ENCODE measurements at places on chromosomes 13 and 19. TPM values are rescaled to one million over a fixed set of nuclear protein-coding genes. Genes with fewer than 3 reads are reported as not detected.
A peak's percentile ranks its signal among the peaks of the same experiment; 100 is the strongest.

The ZIC5 gene
- total RNA-seq, result not detected

The C19orf38 gene
- total RNA-seq, result 1.8 TPM

The ZNF525 gene
- total RNA-seq, result 2.1 TPM

The ZNF665 gene
- 0.88 TPM for total RNA-seq

The ZNF583 gene
- total RNA-seq, result 3.1 TPM

The TNFSF13B gene
- 1.1 TPM for total RNA-seq

The FAM83E gene
- total RNA-seq, result not detected

The LILRB3 gene
- 1.9 TPM for total RNA-seq

- DNase-seq, result no peak
Observed at GRCh38 chr13:62931853-62932252, 1516.2 kb upstream of the PCDH20 start.

GRCh38 chr19:53655042-53655665 lies 23.4 kb downstream of the DPRX start:
- no peak for DNase-seq

DNA sequence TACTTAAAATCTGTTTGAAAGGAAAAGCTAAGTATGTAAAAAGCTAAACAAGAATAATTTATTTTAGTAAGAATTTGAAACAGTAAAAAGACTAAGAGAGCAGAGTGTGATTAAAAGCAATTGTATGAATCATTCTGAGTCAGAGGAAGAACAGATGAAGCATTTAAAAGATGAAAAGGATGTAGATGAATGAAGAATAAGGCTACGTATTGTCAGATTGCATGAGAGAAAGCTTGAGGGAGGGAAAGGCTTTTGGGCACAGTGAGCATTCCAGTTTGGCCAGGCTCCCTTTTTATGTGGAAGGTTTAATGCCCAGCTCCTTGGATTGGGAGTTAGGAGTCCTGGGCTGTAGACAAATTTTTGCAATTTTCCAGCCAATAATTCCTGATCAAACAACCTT lies 117.7 kb downstream of the FREM2 start:
- no peak for DNase-seq

DNA sequence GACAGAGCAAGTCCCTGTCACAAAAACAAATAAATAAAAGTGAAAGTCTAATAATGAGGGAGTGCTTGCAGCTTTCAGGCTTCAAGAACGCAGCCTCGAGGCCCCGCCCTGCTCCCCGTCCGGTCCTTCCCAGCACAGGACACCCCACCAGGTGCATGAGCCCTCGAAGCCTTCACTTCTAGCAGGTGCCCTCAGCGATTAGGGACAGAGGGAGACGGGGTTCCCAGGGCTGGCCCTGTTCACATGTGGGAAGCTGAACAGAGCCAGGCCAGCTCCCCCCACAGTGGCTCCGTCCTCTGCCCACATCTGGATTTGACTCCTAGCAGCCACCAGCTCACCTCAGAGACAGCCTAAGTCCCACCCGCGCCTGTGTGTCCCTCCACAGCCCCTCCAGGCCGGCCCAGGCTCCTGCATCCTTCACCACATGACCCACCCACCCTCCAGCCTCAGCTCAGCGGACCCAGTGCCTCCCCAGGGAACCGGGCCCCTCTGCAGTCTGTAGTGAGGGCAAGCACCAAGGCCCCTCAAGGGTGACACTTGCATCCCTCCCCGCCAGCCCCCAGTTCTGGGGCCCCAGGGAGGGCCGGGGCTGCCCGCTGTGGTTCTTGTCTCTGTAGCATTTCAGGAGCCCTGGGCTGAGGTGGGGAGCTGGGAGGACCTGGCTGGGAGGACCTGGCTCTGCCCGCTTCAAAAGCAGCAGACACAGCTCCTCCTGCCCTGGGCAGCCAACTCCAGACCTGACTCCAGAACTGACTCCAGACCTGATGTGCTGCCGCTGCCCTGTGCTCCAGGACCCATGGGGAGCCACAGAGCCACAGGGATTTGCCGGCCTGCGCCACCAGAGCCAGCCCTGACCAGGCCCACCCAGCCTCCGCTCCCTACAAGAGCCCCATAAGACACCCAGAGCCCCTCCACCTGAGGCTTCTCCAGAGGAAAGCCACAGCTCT lies 27.2 kb downstream of the GPX4 start:
- no peak for DNase-seq

DNA sequence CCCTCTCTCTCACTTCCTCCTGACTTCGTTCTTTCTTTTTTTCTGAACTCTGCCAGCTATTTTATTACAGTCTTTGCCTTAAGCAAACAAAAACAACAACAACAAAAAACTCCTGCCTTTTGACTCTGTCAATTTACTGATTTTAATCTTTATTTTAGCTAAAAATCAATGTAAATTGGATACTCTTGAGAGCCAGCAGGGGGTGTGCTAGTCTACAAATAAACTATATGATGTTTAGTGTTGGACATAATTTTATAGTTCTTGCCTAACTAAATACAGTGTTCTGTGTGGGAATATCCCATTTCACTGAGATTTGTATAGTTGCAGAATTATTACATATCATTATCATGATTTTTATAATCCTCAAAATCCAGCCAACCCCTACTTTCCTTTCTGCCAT lies 1199.9 kb upstream of the SPRY2 start:
- no peak for DNase-seq

DNA sequence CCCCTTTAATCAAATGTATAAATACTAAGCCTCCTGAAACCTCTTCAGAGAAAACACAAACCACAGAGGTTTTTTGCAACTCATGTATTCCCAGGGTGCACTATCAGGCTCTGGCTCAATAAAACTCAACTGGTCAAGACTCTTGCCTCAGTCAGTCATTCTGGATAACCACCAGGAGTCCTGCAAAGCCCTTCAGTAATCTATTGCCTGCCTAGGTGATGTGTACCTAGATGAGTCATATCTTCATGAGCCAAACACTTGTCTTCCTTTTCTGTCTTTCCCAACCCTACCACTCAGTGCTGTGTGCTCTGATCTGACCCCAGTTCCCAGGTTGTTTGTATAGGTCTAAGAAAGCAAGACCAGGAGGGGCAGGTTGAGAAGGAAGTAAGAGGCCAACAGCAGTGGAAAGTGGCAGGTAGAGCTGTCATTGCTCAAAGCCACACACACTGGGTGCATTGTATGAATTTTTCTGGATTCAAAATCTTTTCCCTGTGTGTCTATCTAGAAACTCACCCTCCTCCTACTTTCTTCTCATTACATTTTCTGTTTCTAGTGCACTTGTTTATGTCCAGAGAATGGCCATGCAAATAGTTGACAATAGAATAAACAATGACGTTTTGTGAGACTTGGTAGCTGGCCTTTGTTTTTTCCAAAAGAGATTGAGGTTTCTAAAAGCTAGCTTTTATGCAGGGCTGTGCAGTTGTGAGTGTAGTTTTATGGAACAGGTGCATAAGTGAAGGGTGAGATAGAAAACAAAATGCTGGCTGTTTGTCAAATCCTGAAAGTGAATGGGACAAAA lies 48.1 kb downstream of the PSG1 start:
- DNase-seq, result no peak

GRCh38 chr19:4988770-4989251 lies 19.9 kb downstream of the KDM4B start:
- peak; percentile 84 for DNase-seq

GRCh38 chr19:5313307-5313706 lies 27.3 kb downstream of the PTPRS start:
- no peak for DNase-seq

DNA sequence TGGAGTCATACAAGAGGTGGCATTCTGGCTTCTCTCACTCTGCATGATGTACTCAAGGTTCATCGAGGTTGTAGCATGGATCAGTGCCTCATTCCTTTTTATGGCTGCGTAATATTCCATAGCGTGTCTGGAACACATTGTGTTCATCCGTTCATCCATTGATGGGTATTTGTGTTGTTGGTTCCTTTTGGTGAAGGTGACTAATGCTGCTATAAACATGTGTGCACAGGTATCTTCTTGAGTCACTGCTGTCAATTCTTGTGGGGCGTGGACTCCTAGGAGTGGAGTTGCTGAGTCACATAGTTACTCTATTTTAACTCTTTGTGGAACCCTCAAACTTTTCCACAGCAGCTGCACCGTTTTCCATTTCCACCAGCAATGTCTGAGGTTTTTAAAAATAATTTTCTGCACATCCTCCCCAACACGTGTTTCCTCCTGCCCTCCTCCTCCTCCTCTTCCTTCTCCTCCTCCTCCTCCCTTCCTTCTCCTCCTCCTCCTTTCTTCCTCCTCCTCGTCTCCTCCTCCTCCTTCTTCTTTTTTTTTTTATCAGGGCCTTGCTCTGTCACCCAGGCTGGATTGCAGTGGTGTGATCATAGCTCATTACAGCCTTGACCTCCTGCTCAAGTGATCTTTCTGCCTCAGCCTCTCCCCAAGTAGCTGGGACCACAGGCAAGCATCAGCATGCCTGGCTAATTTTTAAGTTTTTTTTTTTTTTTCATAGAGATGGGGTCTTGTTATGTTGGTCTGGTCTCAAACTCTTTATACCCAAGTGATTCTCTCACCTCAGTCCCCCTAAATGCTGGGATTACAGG lies 2.0 kb upstream of the TMEM221 start:
- no peak for DNase-seq

GRCh38 chr19:56839652-56840450 lies 675 bp downstream of the PEG3 start:
- DNase-seq, result peak; percentile 93

- peak; percentile 76 for DNase-seq
Observed at GRCh38 chr19:58009666-58010301, 7.2 kb upstream of the ZNF606 start.

DNA sequence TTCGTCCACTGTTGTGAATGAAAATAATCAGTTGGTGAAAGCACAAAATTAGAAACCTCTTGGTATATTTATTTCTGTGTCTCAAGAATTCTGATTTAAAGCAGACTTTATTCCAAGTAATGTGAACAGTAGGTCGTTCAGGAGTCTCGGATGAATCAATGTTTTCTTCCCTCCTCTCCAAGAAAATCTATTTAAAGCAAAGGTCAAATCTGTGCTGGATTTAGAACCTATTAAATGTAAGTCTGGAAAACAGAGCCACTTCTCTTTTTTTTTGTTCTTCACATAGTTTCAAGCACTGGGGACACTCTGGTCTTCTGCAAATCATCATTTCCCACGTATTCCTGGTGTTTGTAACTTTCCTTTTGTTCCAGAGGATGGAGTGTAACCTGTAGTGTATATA lies 312.7 kb downstream of the ATP8A2 start:
- no peak for DNase-seq

GRCh38 chr13:50070186-50070585 lies 54.9 kb downstream of the KCNRG start:
- no peak for DNase-seq

GRCh38 chr19:5580161-5580571 lies 12.4 kb upstream of the TINCR start:
- no peak for DNase-seq

DNA sequence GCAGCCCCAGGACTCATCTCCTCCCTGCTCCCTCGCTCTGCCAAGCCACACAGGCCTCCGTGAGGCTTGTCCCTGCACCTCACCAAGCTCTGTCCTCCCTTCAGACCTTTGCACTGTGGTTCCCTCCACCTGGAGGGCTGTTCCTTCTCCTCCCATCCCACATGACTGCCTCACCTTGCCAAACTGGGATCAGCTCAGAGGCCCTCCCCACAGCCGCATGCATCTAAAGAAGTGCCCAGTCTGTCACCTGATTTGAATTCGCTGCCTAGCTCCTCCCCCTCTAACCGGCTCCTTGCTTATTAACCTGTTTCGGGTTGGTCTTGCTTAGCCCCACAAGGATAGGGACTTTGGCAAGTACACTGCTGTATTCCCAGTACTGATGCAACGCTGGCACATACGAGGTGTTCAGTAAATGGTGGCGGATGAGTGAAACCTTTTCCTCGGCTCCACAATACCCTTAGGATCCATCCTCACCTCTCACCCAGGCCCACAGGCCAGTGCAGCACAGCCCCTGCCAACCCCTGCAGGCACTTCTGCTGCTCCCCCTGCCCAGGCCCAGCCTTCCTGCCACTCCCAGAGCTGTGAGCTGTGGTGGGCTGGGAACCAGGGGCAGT lies 4.4 kb downstream of the AKT2 start:
- DNase-seq, result no peak

- DNase-seq, result no peak
Observed at GRCh38 chr19:45008552-45008951, 7.3 kb downstream of the RELB start.

DNA sequence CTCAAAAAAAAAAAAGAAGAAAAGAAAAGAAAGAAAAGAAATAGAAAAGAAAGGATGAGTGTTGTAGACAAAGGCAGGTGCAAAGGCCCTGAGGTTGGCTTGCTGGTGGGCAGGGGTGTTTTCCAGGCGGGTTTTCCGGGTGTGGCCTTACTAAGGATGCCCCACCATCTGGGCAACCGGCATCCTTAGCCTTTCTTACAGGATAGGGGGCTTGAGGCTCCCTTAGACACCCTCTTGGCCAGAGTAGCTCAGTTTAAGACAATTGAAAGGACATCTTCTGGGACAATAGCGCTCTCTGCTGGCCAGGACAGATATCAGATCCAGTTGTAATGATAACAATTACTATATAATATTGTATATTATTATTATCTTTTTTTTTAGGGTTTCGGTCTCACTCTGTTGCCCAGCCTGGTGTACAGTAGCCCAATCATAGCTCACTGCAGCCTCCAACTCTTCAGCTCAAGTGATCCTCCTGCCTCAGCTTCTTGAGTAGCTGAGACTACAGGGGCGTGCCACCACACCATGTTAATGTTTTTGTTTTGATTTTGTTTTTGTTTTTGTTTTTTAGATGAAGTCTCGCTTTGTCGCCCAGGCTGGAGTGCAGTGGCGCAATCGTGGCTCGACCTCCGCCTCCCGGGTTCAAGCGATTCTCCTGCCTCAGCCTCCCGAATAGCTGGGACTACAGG lies 1.4 kb upstream of the QTRT1 start:
- DNase-seq, result no peak

- no peak for DNase-seq
Observed at GRCh38 chr13:40629678-40630384, 36.6 kb downstream of the FOXO1 start.

GRCh38 chr19:40594657-40595091 lies 6.5 kb upstream of the LTBP4 start:
- no peak for DNase-seq

DNA sequence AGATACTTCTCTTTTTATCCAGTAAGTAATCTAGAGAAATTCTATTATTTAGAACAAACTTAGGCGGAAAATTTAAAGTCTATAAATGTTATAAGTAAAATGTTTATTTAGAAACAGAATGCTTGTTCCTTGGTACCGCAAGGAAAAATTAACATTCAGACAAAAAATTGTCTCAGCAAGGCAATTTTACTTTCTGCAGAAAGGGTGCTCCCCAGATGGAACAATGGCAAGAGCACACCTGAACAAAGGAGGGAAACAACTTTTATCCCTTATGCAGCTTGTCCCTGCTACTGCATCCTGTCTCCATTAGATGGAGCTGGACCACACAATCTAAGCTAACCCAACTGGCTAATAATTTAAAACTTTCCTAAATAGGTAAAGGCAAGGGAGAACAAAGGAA lies 6.5 kb upstream of the ZNF708 start:
- no peak for DNase-seq

- no peak for DNase-seq
Observed at GRCh38 chr19:45505996-45506245, 1.4 kb upstream of the VASP start.

GRCh38 chr13:100506154-100506553 lies 82.4 kb downstream of the GGACT start:
- DNase-seq, result no peak

Data from psoas muscle (tissue), 8 donors.